ENCODE measurements at places on chromosomes 6 and 20. TPM values are rescaled to one million over a fixed set of nuclear protein-coding genes. Genes with fewer than 3 reads are reported as not detected.

SLC32A1 gene
- total RNA-seq, result not detected

ZNF311 gene
- 0.30 TPM for total RNA-seq

C6orf120 gene
- total RNA-seq, result 14.1 TPM

COL19A1 gene
- total RNA-seq, result not detected

PHACTR1 gene
- total RNA-seq, result 0.05 TPM

OR2H2 gene
- total RNA-seq, result not detected
